ENCODE measurements at places on chromosomes 4 and X.

DNA sequence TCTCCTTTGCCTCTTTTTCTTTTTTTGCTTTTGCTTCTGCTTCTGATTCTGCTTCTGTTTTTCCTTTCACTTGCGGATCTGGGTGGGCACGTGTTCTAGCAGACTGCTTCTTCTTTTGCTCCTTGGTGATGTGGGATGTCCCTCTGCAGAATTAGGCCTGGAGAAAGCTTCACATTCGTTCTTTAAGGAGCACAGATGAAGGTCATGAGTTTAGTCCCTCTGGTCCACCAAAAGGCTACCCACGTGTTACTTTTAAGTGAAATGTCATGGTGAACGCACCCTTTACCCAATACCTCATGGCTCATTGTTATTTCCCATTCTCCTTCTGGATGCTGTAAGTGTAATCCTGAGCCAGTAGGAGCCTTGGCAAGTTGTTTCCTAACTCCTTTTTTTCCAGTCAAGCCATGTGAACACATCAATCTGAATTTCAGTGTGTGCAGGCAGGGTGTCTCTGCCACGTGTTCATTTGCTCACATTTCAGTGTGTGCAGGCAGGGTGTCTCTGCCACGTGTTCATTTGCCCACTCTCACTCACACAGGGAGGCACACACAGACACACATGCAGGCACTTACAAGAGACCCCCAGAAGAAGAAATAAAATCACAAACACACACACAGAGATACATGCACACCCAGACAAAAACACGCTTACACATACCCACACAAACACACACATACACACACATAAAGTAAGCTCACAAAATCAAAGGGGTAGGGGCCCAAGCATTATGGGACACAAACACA is 36.9 kb downstream of the NBDY start:
- no peak for DNase-seq

DNA sequence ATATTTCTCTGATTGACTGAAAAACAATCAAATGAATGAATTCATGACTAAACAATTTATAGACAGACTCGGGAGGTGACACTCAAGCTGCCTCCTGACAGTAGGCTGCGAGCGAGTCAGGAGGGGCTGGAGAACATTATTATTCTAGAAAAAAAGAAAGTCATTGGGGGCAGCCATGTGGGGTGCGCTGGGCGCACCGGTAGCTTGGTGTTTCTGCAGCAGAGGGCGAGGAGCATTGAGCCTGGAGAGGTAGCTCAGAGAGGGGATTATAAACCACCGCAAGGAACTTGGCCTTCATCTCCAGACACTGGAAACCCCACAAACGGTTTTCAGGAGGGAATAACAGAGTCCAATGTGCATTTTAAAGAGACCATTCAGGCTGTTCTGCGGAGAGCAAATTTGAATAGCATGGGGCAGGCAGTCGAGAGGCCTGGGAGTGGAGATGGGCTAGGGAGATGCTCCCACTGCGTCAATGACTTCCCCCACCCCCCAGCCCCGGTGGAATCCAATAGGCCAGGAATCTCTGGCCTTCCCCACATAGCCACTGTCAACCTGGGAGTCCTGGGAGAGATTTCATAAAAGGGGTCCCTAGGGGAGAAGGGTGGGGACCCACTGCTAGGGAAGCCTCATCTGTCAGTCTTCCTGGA is 168.3 kb downstream of the BCOR start:
- no peak for DNase-seq

DNA sequence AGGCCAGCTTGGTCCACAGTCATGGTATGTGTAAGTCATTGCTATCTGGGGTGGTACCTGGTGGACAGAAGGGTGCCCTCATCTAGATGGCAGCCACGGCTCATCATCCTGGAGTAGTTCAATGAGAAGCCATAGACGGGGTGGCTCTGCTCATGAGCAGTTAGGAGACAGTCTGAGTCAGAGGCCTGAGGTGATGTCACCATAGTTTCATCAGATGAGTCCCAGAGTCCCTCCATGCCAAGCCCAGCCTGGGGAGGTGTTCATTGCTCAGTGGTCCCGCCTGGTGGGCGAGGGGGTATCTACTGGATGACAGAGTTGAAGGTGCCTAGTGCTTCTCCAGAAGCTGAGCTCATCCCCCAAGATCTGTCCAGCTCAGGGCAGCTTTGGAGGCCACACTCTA is 49.8 kb downstream of the DLG3 start:
- no peak for DNase-seq

DNA sequence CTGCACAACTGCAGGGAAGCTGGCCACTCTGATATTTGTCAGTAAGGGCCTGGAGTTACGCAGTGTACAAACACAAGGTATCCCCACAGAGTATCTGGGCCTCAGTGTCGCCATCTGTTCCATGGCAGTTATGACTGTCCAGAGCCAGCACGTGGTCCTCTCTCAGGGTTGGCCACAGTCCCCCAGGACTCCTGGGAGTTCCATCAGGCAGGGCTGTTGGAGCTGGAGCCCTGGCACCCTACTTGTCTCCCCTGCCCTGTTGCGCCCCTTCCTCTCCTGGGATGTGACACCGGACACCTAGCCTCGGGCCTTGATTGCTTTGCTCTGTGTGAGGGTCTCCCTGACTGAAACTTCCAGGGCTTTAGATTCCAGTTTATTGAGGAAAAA is 8.4 kb downstream of the HTRA3 start:
- no peak for DNase-seq

- no peak for DNase-seq
These were observed 19.7 kb upstream of the SULT1B1 start for GRCh38 chr4:69780141-69780540.

DNA sequence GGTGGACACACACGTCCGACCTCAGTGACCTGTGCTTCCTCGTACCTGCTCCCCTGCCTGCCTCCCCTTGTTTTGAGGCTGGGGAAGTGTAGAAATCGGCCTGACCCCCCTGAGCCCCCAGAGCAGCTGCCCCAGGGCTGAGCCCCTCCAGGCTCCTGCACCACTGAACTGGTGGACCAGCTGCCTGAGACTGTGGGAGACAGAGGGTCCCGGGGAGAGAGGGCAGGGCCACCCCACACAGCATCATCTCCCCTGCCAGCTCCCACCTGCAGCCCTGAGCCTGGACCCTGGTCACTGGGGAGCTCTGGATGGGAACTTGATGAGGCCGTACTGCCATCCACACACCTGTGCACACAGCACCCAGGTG is 15.0 kb upstream of the NAT8L start:
- no peak for DNase-seq

GRCh38 chr4:110480031-110480549 is 4.1 kb downstream of the ENPEP start:
- DNase-seq: peak; percentile 14

- no peak for DNase-seq
These were observed 212.9 kb downstream of the NSUN7 start for GRCh38 chr4:40962551-40963180.

Measured in hematopoietic multipotent progenitor cell treated with erythropoietin and hydrocortisone succinate and interleukin-3 and kit ligand, for 6 days (in vitro differentiated cells).